ENCODE measurements at places on chromosomes 1 and 21. TPM values are rescaled to one million over a fixed set of nuclear protein-coding genes. Genes with fewer than 3 reads are reported as not detected.

- peaks cover 21% of the 10 kb centered on the region for H3K4me1 ChIP-seq
- peaks cover 35% of the 10 kb centered on the region for H3K36me3 ChIP-seq
- DNase-seq = no peak
These were observed 26.5 kb upstream of the SLC45A3 start for GRCh38 chr1:205706601-205707502.

AQP10 gene
- not detected for total RNA-seq

RAB7B gene
- total RNA-seq = not detected

PALMD gene
- not detected for total RNA-seq

ACBD3 gene
- total RNA-seq = 19.9 TPM

PLA2G5 gene
- total RNA-seq = not detected

- H3K36me3 ChIP-seq = no peaks in the 10 kb centered on the region
- no peak overlapping the region for H3K4me3 ChIP-seq
These were observed 1.5 kb downstream of the KIRREL1 start for GRCh38 chr1:157994704-157995582.

DNA sequence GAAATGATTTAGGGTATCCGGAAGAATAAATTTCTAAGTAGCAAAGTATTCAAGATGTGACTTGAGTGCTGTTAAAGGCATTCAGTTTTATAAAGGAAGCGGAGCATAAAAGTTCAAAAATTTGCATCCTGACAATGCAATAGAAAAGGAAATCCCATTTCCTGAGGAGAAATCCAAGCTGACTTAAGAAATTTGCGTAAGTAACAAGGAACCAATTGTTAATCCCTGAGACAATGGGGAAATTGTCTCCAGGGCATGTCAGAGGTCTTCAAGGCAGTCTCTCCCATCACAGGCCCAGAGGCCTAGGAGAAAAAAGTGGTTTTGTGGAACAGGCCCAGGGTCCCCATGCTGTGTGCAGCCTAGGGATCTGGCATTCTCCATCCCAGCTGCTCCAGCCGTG, 416.0 kb downstream of the PRDM2 start:
- no peak overlapping the region for H3K27ac ChIP-seq
- no peak for DNase-seq
- no peaks in the 10 kb centered on the region for H3K36me3 ChIP-seq

- no peaks in the 10 kb centered on the region for H3K36me3 ChIP-seq
- H3K27me3 ChIP-seq = peaks cover 6% of the 10 kb centered on the region
- DNase-seq = no peak
- no peak overlapping the region for H3K4me3 ChIP-seq
These were observed 19.9 kb upstream of the LYPD8 start for GRCh38 chr1:248775441-248775840.

DNA sequence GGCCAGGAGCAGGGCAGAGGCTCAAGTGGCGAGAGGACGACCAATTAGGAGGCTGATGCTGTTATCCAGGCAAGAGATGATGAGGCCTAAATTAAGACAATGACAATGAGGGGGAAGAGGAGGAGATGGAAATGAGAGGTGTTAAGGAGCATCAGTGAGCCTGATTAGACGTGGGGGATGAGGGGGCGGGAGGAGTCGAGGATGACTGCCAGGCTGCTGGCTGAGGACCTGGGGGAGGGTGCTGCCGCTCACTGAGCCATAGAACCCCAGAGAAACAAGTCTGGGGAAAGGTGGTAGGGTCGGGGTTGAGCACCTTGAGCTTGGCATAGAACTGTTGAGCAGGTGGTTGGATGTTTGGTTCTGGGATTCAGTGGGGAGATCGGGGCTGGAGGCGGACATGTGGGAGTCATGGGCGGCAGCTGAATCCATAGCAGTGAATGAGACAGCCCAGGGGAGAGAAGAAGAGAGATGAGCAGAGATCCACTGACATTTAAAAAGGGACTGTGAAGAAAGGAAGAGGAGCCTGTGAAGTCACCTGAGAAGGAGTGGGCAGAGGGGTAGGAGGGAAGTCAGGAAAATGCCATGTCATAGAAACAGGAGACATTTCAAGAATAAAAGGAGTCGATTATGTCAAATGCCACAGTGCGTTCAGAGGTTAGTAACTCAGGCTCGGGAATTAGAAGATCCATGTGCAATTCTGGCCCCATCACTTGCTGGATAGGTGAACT, 28.5 kb downstream of the DLGAP3 start:
- H3K36me3 ChIP-seq = no peaks in the 10 kb centered on the region
- no peak overlapping the region for H3K27ac ChIP-seq
- no peak for DNase-seq
- H3K4me3 ChIP-seq = no peak overlapping the region
- no peaks in the 10 kb centered on the region for H3K4me1 ChIP-seq

NBL1 gene
- total RNA-seq = 40.1 TPM

- H3K27ac ChIP-seq = no peak overlapping the region
- H3K27me3 ChIP-seq = peaks cover 53% of the 10 kb centered on the region
- DNase-seq = no peak
- peaks cover 5% of the 10 kb centered on the region for H3K4me1 ChIP-seq
- H3K4me3 ChIP-seq = no peak overlapping the region
These were observed 40.1 kb downstream of the RRAGC start for GRCh38 chr1:38819516-38819915.

DNA sequence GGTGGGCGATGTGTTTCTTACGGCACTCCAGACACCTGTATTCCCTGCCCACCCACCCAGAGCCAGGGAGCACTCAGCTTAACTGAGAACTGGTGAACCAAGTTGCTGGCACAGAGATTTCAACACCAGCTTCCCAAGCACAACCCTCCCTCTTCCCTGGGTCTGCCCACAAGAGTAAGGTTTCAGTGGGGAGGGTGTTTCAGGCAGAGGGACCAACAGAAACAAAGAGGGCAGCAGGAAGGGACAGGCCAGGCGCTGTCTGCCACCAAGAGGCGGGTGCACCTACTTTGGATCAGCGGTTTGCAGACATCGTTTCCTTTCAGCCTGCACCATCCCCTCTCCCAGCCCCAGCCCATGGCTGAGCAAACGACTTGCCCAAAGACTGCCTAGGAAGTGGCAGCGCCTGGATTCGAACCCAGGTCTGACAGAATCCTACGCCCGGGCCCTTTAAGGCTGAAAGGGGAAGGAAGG, 21.9 kb upstream of the ALDH4A1 start:
- peak; percentile 37 for DNase-seq
- peaks cover 60% of the 10 kb centered on the region for H3K4me1 ChIP-seq
- peak overlapping the region; percentile 25 for H3K4me3 ChIP-seq
- peak overlapping the region; percentile 57 for H3K27ac ChIP-seq
- H3K36me3 ChIP-seq = peaks cover 2% of the 10 kb centered on the region
- no peaks in the 10 kb centered on the region for H3K27me3 ChIP-seq

CACHD1 gene
- total RNA-seq = 0.68 TPM

S1PR1 gene
- 76.5 TPM for total RNA-seq

DNA sequence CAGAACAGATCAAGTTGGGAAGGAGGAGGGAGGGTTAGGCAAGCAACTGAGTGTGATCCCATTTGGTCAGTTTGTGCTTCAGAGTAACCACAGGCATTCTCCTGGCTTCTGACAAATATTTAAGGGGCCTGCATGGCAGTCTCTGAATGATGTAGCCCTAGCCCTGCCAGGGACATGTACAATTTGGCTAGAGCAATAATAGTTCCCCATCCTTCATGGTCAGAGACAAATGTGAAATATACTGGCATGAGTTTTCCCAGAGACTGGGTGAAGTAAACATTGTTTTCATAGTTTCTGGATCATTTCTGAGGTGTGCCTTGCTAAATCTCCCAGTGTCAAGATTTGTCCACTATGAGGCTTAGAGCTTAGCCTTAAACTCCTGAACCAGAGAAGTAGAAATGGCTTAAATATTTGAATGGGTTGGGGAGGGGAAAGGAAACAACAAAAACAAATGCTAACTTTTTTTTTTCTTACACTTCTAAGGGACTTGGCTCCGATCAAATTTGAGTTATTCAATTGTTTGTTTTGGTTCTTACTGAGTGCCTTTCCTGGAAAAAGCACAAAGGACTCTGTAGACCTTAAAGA, 42.0 kb upstream of the UBE2U start:
- no peaks in the 10 kb centered on the region for H3K4me1 ChIP-seq
- H3K27me3 ChIP-seq = peaks cover 4% of the 10 kb centered on the region
- no peak for DNase-seq

DNA sequence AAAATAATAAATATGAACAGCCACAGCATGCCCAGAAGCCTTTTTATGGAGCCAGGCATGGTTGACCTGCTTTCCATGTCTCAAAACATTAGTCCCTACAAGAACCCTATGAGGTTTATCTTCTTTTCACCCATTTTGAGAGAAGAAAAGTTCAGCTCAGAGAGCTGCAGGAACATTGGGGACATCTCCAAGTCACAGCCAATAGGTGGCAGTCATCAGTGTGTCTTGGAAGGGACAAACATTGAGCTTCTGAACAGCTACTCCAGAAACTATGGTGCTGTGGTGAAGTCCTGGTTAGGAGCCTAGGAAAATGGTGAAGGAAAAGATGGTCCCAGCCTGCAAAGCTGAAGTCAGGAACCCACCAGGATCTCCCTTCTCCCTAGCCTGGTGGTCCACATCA, 73.6 kb downstream of the JMJD4 start:
- no peak overlapping the region for H3K27ac ChIP-seq
- DNase-seq = no peak
- no peaks in the 10 kb centered on the region for H3K27me3 ChIP-seq
- H3K4me1 ChIP-seq = no peaks in the 10 kb centered on the region
- H3K4me3 ChIP-seq = no peak overlapping the region

DNA sequence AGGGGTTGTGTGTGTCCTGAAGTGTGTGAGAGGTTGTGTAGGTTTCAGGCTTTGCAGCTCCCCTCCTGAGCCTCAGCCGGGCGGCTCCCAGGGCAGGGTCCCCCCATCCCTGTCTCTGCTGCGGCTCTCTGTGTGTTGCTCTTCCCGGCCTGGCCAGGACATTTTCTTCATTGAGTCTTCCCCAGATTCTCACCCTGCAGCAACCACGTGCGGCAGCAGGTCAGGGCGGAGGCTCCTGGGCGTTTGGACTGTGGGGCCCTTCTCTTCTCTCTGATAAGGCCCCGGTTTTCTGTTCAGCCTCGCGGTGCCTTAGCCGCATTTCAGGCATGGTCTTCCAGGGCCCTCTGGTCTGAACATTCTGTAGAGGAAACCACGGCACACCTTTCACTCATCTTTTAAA, 1.8 kb upstream of the TCP10L start:
- H3K4me3 ChIP-seq = no peak overlapping the region
- no peaks in the 10 kb centered on the region for H3K27me3 ChIP-seq
- no peak overlapping the region for H3K27ac ChIP-seq
- peaks cover 2% of the 10 kb centered on the region for H3K4me1 ChIP-seq
- DNase-seq = no peak
- H3K36me3 ChIP-seq = no peaks in the 10 kb centered on the region

GRCh38 chr1:53162621-53163020, 20.2 kb upstream of the SLC1A7 start:
- no peaks in the 10 kb centered on the region for H3K36me3 ChIP-seq
- no peak overlapping the region for H3K4me3 ChIP-seq
- no peaks in the 10 kb centered on the region for H3K4me1 ChIP-seq

- no peaks in the 10 kb centered on the region for H3K4me1 ChIP-seq
- no peaks in the 10 kb centered on the region for H3K27me3 ChIP-seq
- H3K4me3 ChIP-seq = no peak overlapping the region
- H3K27ac ChIP-seq = no peak overlapping the region
These were observed 537.5 kb downstream of the LTN1 start for GRCh38 chr21:28455253-28455600.

GRCh38 chr1:216777148-216777547, 53.9 kb upstream of the ESRRG start:
- no peak overlapping the region for H3K4me3 ChIP-seq
- DNase-seq = no peak
- no peaks in the 10 kb centered on the region for H3K27me3 ChIP-seq
- no peaks in the 10 kb centered on the region for H3K36me3 ChIP-seq
- H3K4me1 ChIP-seq = no peaks in the 10 kb centered on the region
- H3K27ac ChIP-seq = no peak overlapping the region

DNA sequence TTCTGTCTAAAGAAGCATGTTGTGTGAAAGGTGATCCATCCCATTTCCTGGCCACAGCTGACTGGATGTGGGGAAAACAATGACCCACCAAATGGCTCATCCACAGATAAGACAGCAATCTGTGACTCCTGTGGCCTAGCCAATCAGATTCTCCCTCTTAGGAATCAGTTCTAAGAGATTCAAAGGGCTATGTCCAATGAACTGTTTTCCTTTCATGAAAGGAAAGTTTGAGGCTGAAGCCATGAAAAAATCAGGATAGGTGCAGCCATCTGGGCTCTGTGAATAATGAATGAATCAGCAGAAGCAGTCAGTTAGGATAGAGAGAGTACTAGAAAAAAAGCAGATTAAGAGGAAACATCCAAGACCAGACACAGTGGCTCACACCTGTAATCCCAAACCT, 164.7 kb downstream of the NRIP1 start:
- H3K27ac ChIP-seq = no peak overlapping the region
- peaks cover 9% of the 10 kb centered on the region for H3K4me1 ChIP-seq
- H3K36me3 ChIP-seq = no peaks in the 10 kb centered on the region
- no peak overlapping the region for H3K4me3 ChIP-seq
- DNase-seq = no peak

DMRTA2 gene
- not detected for total RNA-seq

DNA sequence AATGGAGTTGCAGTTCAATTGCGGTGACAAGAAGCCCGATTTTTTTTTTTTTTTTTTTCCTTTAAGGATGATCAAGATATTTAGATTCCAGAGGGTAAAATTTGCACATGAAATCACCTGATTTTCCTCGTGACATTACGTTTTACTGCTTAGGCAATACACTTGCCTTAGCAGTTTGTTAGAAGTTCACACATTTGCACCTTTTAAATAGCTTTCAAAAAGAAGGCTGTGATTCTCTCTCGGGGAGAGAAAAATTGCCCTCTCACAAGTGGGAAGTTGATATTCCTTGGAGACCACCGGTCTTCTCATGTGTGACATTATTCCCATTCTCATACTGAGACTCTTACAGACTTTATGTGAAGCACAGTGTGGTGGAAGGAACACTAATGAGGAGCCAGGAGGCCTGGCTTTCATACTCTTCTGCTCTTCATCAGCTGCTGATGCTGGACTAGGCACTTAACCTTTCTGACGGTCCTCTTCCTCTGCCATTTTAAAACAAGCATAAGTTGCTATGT, 69.8 kb upstream of the HSPA13 start:
- H3K36me3 ChIP-seq = peaks cover 16% of the 10 kb centered on the region
- H3K4me1 ChIP-seq = peaks cover 58% of the 10 kb centered on the region
- DNase-seq = no peak
- H3K27ac ChIP-seq = peak overlapping the region; percentile 82
- H3K4me3 ChIP-seq = no peak overlapping the region
- no peaks in the 10 kb centered on the region for H3K27me3 ChIP-seq

DNA sequence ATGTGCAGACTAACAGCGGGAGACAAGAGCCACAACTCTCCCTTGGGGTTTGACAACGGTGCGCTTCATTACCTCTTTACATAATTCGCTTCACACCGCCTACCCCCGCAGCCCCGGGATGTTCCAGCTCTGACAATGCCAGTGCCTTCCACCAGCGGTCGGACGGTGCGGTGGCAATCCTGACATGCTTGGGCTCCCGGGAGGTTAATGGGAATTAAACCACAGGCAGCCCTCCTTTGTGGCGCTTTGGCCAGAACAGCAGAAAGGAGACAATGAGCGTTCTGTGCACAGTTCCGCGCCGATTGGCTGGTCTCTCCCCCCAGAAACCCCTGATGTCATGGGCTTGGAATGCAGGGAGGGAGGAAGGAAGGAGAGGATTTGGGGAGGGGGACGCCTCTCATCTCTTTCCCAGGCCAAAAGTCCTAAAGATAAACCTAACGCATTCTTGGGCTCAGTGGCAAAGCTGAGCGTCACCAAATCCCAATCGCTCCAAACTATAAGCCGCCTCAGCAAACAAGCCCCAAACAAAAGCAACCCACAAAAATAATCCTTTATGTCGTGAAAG, 1.3 kb downstream of the CNN3 start:
- peaks cover 17% of the 10 kb centered on the region for H3K4me1 ChIP-seq
- no peak overlapping the region for H3K27ac ChIP-seq
- DNase-seq = no peak
- peak overlapping the region; percentile 84 for H3K4me3 ChIP-seq

- H3K4me3 ChIP-seq = peak overlapping the region; percentile 97
- no peak for DNase-seq
- H3K27ac ChIP-seq = peak overlapping the region; percentile 68
- H3K36me3 ChIP-seq = peaks cover 89% of the 10 kb centered on the region
These were observed 4.9 kb downstream of the MCL1 start for GRCh38 chr1:150574260-150575071.

TMPRSS15 gene
- not detected for total RNA-seq
